ENCODE measurements at places on chromosomes 7 and 10. TPM values are rescaled to one million over a fixed set of nuclear protein-coding genes. Genes with fewer than 3 reads are reported as not detected.

Gene STEAP1B
- total RNA-seq, result not detected

- H3K27me3 ChIP-seq, result no peaks in the 10 kb centered on the region
- no peak for DNase-seq
- H3K27ac ChIP-seq, result no peak overlapping the region
- H3K36me3 ChIP-seq, result no peaks in the 10 kb centered on the region
- H3K4me3 ChIP-seq, result no peak overlapping the region
These were observed 24.4 kb upstream of the ZNF467 start for GRCh38 chr7:149797771-149798170.

GRCh38 chr7:82714883-82715282 lies 271.3 kb upstream of the CACNA2D1 start:
- no peak for DNase-seq
- no peak overlapping the region for H3K27ac ChIP-seq
- H3K4me3 ChIP-seq, result no peak overlapping the region
- H3K27me3 ChIP-seq, result no peaks in the 10 kb centered on the region

Gene CADPS2
- 33.0 TPM for total RNA-seq

Gene CRHR2
- not detected for total RNA-seq

DNA sequence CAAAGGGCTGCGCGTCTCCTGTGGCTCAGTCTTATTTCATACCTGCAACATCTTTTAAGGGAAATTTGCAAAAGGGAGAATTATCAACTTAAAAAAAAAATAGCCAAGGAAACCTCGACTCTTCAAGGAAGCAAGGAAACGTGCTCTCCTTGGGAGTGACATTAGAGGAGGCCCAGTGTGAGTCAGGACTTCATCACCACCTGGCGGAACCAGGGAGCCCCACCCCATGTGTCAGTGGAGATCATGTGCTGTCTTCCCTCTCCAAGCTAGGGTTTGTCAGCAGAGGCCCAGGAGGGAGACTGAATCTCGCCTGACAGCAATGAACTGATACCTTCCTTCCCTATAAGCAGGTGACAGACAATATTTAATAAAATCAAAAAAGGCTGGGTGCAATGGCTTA lies 28.9 kb downstream of the POR start:
- peaks cover 33% of the 10 kb centered on the region for H3K4me1 ChIP-seq
- H3K27me3 ChIP-seq, result no peaks in the 10 kb centered on the region
- DNase-seq, result peak; percentile 59
- no peak overlapping the region for H3K4me3 ChIP-seq
- H3K27ac ChIP-seq, result peak overlapping the region; percentile 91
- peaks cover 4% of the 10 kb centered on the region for H3K36me3 ChIP-seq

Gene GBX1
- not detected for total RNA-seq

All from stomach (tissue), 19 donors.